ENCODE measurements at places on chromosomes 6 and 20.

DNA sequence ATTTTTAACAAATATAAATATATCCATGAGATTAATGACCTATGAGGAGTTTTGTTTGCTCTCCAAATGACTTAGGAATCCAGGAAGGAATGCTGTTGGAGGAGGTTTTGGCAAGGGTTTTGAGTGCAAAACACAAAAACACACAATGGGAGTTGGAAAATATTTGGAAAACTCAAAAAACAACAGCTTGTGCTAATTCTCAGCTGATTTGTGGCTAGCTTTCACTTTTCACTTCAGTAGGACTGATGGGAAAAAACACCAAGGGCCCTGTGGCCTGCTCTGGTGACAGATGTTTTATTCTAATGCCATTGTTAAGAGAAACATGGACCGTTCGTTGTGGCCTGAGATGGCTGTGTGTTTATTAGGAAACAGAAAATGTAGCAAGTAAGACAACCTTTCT is 113.9 kb downstream of the ALDH8A1 start:
- no peak for DNase-seq

DNA sequence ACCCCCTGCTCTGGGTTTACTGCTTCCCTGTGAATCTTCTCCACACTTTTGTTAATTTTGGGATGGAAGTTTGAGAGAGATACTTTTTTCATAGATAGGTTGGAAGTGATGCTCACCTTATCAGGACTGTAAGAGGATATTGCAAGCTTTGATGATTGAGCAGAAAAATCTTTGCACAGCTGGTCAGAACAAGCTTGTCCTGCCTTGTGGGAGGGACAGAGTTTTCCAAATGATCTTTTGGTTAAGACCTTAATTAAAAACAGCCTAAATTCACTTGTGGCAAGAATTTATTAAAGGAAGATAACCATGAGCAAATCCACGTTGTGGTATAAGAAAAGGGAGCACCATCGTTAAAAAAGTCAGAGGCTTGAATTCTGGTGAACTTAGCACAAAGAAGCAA is 32.2 kb downstream of the E2F3 start:
- no peak for DNase-seq

DNA sequence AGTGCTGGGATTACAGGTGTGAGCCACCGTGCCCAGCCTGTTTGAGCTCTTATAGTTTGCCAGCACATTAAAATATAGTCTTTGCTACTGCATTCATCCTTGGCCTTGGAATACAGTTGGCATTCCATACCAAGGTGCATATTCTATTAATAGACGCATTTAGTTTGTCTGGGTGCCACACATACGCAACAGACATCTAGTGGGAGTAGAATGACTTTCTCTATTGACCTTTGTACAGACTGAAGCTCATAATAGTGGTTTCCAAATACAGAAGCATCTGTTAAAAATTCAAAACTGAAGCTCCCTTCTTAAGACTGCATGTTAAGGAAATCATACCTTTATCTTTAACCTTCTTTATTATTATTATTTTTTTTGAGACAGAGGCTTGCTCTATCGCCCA is 46.7 kb upstream of the FNDC1 start:
- DNase-seq: no peak

DNA sequence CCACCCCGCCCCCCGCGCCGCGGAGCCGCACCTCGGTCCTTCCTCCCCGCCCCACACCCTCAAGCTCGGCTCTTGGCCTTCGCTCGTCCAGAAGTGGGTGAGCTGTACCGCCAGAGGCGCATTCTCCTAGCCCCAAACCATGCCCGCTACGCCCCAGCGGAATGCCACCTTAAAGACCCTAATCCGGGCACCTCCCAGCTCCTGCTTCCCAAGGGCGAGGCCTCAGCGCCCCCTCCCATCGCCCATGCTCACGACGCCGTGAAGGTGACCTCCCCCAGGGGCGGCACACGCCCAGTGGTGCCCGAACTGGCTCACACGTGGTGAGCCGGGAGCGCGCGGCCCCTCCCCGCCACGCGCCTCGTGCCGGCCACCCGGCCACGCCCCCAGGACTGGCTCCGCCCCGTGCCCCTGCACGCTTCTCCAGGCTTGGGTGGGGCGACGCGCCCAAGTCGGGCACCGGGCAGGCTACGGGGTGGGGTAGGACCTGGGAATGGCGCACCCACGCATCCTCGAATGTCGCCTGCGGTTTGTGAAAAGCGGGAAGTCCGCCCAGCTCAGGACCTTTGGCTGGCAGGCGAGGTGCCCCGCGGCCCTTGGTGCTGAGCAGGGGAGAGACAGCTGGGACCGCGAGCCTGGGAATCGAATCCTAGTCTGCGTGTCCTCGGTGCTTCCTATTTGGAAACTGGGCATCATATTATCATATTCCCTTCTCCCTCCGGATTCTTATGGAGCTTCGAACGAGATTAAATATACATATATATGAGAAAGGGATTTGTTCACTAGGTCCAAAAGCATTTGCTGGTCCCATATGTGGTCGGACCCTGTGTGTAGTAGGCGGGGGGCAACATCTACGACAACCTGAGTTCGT is 941 bp upstream of the SOX12 start:
- peak; percentile 95 for DNase-seq

DNA sequence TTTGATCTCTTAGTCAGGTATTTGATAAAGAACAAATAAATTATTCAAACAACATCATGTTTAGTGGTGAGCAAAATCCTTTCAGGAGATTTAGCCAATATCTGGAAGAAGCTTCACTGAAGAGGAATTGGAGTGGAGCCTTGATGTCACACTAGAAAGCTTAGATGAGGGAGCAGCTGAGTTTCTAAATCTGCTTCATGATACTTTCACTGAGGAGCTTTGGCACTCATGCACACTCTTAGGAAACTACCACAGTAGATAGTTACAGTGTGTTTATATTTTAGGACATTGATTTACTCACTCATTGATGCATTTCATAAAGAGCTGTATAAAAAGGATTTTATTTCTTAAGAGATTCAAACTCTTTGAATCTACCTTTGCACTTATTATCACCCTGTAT is 366.2 kb upstream of the BTBD3 start:
- DNase-seq: no peak

DNA sequence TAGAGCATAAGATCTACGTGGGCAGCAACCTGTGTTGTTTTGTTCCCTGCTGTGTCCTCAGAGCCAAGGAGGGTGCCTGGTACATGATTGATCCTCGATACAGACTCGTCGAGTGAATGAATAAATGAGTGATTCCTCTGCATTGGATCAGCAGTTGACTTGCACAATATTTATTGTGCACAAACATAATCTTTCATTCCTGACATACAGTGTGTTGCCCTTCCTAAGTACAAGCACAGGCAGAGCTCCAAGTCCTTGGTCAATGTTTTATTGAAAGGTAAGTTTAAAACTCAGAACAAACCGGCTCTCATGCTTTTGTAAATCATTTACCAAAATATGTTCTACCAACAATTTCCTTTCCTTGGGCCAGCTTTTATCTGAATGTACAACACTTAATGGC is 57.4 kb downstream of the STMND1 start:
- DNase-seq: no peak

DNA sequence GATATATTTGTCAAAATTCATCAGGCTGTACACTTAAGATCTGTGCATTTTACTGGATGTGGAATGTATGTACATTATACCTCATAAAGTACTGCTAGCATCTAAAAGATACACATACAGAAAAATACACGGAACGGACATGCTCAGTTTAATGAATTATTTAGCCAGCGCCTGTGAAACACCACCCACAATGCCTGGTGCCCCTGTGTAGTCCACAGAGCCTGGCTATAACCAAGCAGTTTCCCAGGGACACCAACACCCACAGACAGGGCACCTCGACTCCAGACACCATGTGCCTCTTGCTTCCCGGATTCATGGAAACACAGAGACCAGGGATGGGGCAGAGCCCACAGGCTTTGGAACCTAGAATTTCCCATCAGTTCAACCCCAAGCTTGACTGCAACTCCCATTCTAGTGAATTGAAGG is 17.4 kb upstream of the ARMC12 start:
- peak; percentile 44 for DNase-seq

GRCh38 chr6:154252678-154253077 is 103.9 kb downstream of the IPCEF1 start:
- no peak for DNase-seq

DNA sequence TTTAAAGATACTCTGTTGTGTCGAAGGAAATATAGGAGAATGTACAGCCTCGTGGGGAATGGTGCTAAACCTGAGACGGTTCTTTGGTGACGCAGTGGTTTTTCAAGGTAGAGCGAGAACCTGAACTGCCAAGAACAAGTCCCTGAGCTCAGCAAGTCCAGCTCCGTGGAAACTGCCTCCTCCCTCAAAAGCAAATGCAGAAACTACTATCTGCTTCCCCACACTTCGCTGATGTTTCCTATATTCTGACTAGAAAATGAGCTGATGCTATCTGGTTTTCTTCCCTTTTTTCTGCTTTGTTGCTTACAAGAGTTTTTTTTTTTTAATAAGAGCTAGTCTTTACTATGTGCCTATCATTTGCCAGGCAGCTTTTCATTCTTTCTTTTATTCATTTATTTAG is 85.3 kb upstream of the LY86 start:
- DNase-seq: no peak

GRCh38 chr6:4946521-4946920 is 57.3 kb downstream of the RPP40 start:
- no peak for DNase-seq

DNA sequence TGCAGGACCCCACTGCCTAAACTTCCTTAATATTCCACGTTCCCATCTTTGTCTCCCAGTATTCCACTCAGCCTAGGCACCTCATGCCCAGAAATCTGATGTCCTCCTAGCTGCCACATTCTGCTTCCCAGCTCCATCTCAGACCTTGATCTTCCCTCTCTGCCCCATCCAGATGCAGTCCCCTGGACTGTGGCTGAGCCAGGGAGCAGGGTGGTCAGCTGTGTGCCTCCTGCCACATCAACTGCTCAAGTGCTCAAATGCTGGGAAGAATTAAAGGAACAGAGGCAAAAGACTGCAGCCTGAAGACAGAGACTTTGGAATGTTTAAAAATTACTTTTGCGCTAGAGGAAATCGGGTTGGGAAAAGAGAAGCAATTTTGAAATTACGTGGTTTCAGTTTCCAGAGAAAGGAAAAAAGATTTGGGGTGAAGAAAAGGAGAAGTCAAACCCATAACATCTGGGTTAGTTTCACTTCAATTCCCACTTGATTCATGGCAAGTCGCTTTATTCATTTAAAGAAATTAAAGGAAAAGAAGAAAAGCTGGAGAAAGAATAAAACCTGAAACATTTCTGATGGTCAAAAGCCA is 704.8 kb downstream of the PTPRT start:
- DNase-seq: no peak

- DNase-seq: no peak
Observed at GRCh38 chr20:64106981-64107735, at the start of gene NPBWR2. Gene NPBWR2 (minus strand): TSS chr20:64107565. CDS start chr20:64106831, 734 bp downstream.

GRCh38 chr20:21371193-21371592 is 26.1 kb downstream of the NKX2-4 start:
- DNase-seq: no peak

GRCh38 chr6:28747631-28748157 is 176.1 kb downstream of the TRIM27 start:
- DNase-seq: no peak

GRCh38 chr6:105553171-105553570 is 150.3 kb upstream of the PREP start:
- no peak for DNase-seq

DNA sequence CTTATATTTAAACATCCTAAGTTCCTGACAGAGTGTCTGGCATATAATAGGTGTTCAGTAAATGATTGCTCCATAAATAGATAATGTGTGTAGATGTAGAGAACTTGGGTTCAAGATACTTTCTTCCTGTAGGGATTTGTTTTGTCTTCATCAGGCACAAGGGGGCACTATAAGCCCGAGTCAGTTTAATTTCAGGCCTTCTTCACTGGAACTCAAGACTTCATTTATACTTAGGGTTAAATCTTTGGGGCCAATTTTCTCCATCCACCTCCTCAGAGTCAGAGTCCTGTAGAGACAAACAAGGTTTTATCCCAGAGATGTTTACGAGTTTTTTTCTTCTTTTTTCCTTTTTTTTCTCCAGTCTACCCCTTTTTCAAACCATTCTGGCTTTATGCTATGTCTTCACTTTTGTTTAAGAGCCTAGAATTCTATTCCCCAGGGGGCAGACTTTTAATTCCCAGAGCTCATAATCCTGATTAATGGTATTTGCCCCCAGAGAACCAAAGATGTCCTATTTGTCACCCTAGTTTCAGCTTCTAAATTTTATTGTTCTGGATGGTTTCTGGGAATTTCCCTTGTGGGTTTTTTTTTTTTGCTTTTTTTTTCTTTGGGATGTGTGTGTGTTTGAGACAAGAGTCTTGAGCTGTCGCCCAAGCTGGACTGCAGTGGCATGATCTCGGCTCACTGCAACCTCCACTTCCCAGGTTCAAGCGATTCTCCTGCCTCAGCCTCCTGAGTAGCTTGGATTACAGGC is 88.4 kb downstream of the HFE start:
- peak; percentile 64 for DNase-seq

GRCh38 chr6:115830895-115831294 is 229.8 kb downstream of the FRK start:
- DNase-seq: no peak

DNA sequence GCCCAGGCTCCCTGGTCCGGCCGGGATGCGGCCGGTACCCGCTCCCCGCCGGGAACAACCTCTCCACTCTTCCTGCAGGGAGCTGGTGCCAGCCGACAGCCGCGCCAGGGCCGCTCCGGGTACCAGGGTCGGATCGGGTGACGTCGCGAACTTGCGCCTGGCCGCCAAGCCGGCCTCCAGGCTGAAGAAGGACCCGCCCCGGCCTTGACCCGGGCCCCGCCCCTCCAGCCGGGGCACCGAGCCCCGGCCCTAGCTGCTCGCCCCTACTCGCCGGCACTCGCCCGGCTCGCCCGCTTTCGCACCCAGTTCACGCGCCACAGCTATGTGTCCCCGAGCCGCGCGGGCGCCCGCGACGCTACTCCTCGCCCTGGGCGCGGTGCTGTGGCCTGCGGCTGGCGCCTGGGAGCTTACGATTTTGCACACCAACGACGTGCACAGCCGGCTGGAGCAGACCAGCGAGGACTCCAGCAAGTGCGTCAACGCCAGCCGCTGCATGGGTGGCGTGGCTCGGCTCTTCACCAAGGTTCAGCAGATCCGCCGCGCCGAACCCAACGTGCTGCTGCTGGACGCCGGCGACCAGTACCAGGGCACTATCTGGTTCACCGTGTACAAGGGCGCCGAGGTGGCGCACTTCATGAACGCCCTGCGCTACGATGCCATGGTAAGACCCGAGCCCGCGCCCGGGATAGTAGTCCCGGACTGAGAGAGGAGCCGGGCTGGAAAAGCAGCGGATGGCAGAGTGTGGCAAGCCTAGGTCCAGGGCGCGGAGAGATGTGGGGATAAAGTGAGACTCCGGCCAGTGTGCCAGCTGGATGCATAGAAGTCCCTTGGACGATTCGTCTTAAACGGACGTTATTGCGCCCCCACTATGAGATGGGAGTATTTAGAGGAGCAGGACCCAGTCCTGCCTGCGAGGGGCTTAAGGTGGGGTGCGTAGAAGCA is at the start of gene NT5E:
Gene NT5E (plus strand): TSS at position 266 of the 942 bp plus-strand sequence. CDS start 57 bp downstream, at position 323.
- DNase-seq: peak; percentile 88

DNA sequence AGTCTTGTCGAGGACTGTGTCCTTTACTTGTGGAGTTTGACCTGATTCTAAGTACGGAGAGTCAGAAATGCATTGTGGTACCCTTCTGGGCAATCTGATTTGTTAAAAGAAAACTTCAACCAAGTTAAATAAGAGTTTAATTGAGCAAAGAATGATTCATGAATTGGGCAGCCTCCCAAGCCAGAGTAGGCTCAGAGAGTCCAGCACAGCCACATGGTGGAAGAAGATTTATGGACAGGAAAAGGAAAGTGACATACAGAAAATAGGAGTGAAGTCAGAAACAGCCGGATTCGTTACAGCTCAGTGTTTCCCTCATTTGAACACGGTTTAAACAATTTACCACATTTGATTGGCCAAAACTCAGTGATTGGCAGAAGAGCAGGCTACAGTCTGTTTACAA is 329.2 kb downstream of the DHX35 start:
- no peak for DNase-seq
